ENCODE measurements at places on chromosomes 4 and X.

GRCh38 chrX:105273326-105273725 lies 52.8 kb upstream of the TEX13A start:
- DNase-seq, result no peak

- DNase-seq, result no peak
Observed at GRCh38 chr4:112403101-112403945, 106.2 kb downstream of the ALPK1 start.

DNA sequence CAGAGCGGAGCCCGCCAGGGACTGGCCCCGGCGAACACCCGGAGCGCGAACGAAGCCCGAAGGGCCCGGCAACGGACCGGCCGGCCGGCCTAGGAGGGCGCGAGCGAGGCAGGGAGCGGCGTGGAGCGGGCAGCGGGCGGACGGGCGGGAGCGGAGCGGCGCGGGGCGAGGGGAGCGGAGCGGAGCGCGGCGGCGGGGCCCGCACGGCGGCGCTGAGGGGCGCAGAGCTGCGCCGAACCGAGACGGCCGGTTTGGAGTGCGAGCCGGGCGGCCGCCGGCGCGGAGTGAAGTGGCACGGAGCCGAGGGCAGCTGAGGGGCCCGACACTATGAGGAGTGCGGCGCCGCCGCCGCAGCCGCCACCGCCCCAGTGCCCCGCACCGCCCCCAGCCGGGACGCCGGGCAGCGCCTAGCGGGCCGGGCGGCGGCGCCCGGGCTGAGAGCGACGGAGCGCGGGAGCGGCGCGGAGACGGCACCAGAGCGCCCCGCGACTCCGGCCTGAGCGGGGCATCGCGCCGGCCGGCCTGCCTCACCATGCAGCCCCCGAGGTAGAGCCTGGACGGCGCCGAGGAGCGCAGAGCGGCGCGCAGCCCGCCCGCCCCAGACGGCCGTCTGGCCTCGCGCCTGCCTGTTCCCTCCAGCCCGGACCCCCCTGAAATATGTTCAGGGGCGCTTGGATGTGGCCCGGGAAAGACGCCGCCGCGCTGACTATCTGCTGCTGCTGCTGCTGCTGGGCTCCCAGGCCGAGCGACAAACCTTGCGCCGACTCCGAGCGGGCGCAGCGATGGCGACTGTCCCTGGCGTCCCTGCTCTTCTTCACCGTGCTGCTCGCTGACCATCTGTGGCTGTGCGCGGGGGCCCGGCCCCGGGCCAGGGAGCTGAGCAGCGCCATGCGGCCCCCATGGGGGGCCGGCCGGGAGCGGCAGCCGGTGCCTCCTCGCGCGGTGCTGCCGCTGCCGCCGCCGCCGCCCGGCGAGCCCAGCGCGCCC lies 793 bp downstream of the NALF2 start:
- DNase-seq, result no peak

- DNase-seq, result no peak
Observed at GRCh38 chrX:52422884-52423283, 54.1 kb downstream of the XAGE2 start.

DNA sequence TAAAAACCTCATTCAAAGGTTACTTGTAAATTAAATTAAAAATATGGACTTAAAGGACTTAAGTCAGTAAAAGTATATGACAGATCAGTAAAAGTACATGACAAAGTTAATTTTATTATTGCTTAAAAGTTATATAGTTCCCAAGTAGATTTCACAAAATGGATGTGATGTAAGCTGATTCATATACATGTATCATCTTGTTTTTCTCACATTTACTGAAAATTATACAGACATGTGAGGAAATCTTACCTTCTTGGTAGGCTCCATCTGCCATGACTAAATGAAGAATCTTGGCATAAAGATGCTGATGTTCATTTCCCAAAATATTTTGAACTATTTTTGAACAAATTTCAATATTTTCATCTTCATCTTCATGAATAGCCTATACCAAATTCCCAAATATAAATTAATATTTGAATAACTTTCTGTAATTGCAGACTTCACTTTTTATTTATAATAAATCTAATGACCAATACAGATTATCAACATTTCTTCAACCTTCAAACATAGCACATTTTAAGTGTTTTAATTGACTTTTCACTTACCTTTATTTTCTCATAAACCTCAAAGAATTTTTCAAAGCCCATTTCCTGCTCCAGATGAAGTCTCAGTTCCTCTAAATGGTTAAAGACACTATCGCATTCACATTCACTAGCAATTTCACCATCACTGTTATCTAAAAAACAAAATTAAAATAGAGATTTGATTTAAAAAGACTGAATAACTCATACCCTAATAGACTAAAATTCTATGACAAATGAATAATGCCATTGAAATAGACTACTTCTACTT lies 129.4 kb upstream of the SH3RF1 start:
- DNase-seq, result no peak

GRCh38 chr4:20431543-20431951 lies 179.8 kb downstream of the SLIT2 start:
- no peak for DNase-seq

GRCh38 chr4:173009129-173009823 lies 159.3 kb upstream of the GALNT7 start:
- peak; percentile 70 for DNase-seq

DNA sequence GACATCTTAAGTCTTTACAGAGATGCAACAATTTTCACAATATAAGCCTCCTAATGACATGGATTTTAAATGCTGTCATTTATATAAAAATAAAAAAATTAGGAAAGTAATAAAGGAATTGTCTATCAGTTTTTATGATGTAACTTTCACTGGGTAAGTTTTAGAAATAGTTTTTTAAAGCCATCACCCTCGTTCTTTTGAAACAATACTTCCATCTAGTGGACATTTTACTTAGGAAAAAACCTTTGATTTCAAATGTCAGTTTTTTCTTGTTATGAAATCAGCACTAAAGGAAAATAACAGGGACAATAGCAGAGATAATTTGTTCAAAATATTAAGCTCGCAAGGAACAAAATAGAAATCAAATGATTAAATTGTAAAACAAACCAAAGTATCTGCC lies 24.3 kb upstream of the NDNF start:
- peak; percentile 22 for DNase-seq
